ENCODE measurements at places on chromosomes 2 and 18.

GRCh38 chr18:51383711-51384110 lies 186.2 kb upstream of the MEX3C start:
- no peak for DNase-seq

GRCh38 chr2:28071221-28071620 lies 180.7 kb downstream of the BABAM2 start:
- no peak for DNase-seq

- DNase-seq = no peak
These were observed 44.2 kb downstream of the RRM2 start for GRCh38 chr2:10166676-10167292.

- DNase-seq = no peak
These were observed 638 bp upstream of the ADD2 start for GRCh38 chr2:70768590-70769085.

GRCh38 chr18:23405636-23406035 lies 47.5 kb upstream of the RIOK3 start:
- no peak for DNase-seq

- no peak for DNase-seq
These were observed 20.4 kb downstream of the TGFBRAP1 start for GRCh38 chr2:105309147-105309545.

DNA sequence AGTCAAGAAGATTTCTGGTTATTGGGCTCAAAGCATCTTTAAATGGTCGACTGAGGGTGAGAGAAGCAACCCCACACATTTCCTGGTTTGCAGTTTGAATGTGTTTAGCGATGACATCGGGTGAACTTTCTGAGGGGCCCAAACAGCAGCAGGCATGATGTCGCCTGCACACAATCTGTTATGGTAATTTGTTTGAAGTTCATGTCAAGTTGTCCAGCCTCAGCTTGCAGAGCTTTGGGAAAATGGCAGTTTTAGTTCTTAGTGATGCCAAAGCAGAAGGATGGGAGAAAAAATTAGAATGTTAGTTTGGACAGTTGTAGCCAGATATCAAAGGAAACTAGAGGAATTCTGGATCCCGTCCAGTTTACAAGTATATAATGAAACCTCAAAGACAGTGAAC lies 284.6 kb downstream of the MBD5 start:
- no peak for DNase-seq

GRCh38 chr2:112516801-112517200 lies 25.5 kb upstream of the POLR1B start:
- no peak for DNase-seq

GRCh38 chr18:33577685-33578517 lies at the start of gene ASXL3:
Gene ASXL3, plus strand, starts transcription at chr18:33578219. Its CDS starts 413 bp downstream, at chr18:33578632.
- DNase-seq = no peak

DNA sequence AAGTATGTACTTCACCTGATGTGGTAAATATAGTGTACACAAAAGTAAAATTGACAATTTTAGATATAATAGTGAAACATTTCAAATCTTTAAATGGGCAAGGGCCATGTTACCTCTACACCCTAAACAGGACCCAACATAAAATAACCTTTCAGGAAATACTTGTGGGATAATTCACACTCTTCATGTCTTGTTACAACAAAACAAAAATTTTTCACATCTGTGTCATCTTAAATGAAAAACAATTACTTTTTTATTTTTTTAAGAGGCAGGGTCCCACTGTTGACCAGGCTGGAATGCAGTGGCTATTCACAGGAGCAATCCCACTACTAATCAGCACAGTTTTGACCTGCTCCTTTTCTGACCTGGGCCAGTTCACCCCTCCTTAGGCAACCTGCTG lies 42.1 kb downstream of the SRBD1 start:
- DNase-seq = no peak

DNA sequence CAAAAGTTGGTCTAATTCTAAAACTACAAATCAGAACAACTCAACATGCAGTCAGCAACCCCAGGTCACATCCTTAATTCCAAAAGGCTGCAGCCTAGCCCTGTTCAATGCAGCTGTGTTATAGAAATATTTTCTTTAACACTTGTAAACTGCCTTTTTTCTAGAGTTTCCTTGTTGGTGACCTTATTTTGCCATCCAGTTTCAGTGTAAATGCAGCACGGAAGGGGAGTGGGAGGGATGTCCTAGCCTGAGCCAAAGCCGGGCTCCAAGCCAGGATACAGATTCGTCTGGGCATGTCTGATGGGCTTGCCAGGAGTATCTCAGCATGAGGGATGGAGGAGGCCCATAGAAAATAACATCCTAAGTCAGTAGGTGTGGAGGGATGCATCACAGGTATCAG lies 17.7 kb upstream of the SP3 start:
- no peak for DNase-seq

DNA sequence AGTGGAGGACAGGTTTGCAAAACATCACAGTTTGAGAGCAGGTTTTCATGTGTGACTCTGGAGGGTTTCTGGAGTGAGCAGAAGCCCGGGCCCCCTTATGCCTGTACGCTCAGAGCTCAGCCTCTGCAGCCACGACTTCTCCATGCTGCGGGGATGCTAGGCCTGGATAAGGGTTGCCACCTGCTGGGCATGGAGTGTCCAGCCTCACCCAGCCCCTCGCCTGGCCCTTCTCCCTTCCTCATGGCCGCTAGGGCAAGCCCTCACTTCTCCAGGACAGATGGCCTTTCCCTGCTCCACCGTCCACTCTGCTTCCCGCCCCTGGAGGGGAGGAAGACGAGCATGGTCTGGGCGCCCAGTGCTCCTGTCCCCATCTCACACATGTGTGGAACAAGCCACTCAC lies 318.7 kb downstream of the GBX2 start:
- no peak for DNase-seq

- DNase-seq = no peak
These were observed 206.3 kb downstream of the LTBP1 start for GRCh38 chr2:33153008-33153407.

DNA sequence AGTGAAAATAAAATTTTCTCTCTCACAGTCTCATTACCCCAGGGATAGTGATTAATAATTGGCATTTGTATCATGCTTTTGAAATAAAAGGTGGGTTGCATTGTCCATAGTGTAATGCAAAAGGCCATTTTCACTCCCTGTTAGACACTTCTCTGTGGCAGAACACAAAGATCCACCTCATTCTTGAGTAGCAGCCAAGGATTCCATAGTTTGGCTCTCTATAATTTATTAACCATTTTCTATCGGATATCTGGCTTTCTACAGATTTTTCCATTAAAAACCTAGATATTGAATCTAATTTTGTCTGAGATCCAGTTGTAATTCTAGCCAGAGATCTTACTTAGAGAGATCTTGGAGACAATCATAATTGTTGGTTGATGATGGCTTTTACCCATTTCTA lies 39.0 kb downstream of the CDCA7 start:
- DNase-seq = no peak

DNA sequence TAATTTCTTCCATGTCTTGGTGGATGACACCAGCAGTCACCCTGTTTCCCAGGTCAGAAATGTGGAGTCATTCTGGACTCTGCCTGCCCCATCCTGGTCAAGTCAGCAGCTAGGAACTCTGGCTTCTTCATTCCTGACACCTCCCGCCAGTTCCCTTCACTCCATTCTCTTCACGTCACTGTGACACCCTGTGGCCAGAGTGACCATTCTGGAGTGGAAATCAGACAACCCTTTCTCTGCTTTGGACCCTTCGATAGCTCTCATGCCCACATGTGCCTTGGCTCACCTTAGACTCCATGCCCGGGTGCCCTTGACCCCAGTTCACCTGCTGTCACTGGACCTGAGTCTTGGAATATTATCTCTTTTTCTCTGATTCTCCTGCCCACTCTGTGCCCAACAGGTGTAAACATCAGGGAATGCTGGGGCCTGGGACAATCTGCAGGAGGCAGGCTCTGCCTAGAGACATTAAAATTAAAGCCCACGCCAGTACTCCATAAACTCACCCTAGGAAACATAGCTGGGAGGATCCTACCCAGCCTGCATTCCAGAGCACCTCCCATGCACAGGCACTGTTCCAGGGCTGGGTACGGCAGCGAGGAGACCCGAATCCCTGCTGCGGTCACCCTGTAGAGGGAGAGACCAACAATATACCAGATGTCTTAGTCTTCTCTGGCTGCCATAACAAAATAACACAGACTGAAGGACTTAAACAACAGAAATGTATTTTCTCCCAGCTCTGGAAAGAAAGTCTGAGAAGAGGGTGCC lies 41.1 kb upstream of the FAHD2A start:
- no peak for DNase-seq

- DNase-seq = no peak
These were observed 35.2 kb upstream of the LPIN2 start for GRCh38 chr18:3048121-3048520.
